HT1080 (cell line): ENCODE measurements at places on chromosomes 16 and 17. TPM values are rescaled to one million over a fixed set of nuclear protein-coding genes. Genes with fewer than 3 reads are reported as not detected.

DNA sequence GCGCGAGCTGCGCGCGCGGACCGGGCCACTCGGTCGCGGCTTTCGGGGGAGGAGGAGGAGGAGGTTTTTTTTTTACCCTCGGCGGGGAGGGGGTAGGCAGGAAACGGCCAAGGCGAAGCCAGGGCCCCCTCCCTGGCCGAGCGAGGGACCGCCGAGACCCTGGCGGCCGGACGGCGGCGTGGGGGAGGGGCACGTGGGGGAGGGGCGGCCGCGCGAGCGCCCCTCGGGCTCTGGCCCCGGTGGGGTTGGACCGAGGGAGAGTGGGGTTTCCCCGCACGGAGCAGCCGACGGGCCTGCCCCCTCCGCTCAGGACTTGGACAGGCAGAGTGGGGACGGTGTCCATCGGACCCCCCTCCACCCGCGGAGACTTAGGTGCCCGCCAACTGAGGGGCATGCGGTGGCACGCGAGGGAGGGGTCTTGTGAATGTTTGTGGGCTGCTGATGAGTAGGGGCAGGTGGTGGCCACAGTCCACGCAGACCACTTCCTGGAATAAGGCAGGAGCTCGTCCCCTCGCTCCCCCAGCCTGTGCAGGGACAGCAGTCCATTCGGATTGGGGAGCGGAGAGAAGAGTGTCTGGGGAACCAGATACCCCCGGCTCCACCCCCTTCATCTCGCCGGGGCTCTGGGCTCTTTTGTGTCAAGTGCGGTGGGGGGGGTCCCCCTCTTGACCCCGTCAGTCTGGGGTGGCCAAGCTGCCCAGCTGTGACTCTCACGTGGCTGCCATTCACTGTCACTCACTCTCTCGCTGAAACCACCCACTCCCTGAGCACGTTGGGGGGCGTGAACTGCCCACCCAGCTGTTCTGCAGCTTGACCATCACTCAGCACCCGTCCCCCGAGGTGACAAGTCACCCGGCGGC, 3.0 kb upstream of the CHD3 start:
- DNase-seq = peak; percentile 51

GRCh38 chr17:58276423-58276822, 4.3 kb downstream of the MPO start:
- no peak for DNase-seq

GRCh38 chr17:28216052-28216451, 102.9 kb upstream of the TMEM97 start:
- DNase-seq = no peak

GRCh38 chr17:4945944-4946280, 2.4 kb downstream of the PFN1 start:
- DNase-seq = no peak

SLFN14 gene
- total RNA-seq = not detected in 2 replicates

- no peak for DNase-seq
Measured at GRCh38 chr17:59152925-59153324, 2.1 kb downstream of the SKA2 start.

GRCh38 chr17:77391668-77392375, 251.1 kb downstream of the SEC14L1 start:
- peak; percentile 93 for DNase-seq

TEX19 gene
- total RNA-seq = 1.4 and 2.1 TPM in 2 replicates

GAST gene
- not detected in 2 replicates for total RNA-seq

GRCh38 chr17:65062171-65062915, 5.8 kb upstream of the GNA13 start:
- DNase-seq = no peak

PRM3 gene
- total RNA-seq = not detected in 2 replicates

ORC6 gene
- 44.9 and 47.7 TPM in 2 replicates for total RNA-seq

DNA sequence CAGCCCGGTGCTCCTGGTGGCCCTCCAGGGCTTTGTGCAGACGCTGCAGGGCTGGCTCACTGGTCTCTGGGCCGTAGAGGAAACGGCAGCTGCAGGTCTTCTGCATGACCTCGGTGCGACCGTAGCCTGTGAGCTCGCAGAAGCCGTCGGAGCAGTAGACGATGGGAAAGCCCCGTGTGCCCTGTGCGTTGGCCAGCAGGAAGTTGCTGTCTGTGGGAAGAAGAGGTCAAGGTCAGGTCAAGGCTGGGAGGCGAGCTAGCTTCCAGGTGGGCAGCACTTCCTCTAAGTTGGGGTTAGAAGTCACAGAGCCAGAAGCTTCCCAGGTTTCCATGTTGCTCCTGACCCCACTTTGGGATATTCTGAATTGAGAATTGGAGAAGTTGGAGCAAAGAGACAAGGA, 2.1 kb downstream of the KCNH4 start:
- DNase-seq = no peak

DNA sequence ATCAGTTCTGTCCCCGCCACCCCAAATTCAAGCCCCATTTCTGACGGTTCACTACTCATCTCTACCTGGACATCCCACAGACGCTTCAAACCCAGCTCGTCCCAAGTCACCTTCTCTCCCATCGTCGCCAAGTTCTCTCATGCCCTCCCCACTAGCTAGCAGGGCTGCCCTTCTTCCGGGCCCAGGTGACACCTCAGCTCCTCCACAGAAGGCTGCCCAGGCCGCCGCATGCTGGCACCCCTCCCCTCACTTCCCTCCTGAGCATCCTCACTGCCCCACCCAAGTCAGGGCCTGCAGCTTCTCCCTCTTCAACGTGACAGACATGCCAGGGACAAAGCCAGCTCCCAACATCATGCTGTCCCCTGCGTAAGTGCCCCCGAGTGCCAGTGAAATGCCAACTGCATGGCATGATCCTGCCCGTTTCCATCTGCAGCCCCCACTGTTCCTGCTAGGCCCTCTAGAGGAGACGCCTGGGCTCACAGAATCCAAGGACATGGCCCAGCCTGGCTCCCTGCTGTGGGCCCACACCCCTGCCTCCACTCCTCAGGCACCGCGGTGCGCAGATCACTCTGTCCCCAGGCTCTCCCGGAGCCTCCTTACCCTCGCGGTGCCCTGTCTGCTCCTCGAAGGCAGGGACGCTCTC, 5.9 kb downstream of the CYB561 start:
- DNase-seq = no peak

DNA sequence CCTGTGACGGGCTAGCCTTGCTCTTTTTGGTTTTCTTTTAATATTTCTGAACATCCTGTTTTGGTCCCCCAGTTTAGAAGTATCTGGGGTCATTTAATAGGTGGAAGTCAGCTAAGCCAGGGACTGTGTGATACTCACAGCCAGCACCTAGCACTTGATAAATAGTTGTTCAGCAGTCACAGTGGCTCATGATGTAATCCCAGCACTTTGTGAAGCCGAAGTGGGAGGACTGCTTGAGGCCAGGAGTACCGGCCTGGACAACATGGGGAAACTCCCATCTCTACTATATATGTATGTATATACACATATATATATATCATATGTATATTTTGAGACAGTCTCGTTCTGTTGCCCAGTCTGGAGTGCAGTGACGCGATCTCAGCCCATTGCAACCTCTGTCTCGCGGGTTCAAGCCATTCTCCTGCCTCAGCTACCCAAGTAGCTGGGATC, 1.8 kb upstream of the ZNRF1 start:
- DNase-seq = no peak

- DNase-seq = no peak
Measured at GRCh38 chr16:59369523-59369922, 635.4 kb upstream of the GOT2 start.
